AG04449 (cell line): ENCODE measurements at places on chromosomes 5 and 9.

DNA sequence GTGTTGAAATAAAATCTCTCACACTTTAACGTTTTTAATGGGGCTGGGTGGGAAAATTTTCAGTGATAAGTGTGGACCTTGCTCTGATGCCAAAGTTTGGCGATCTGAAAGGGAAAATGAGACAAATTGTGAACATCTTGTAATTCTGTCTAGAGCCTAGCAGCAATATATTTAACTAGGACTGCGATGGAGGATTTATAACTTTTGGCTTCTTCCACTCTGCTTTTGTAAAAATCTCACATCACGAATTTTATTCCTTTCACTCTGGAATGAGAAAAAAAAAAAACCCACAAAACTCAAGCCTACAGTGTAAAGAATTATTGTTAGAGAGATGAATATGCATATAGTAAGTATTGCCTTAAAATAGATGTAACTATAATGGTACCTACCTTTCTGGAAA is 19.9 kb downstream of the CCNH start:
- DNase-seq: no peak

DNA sequence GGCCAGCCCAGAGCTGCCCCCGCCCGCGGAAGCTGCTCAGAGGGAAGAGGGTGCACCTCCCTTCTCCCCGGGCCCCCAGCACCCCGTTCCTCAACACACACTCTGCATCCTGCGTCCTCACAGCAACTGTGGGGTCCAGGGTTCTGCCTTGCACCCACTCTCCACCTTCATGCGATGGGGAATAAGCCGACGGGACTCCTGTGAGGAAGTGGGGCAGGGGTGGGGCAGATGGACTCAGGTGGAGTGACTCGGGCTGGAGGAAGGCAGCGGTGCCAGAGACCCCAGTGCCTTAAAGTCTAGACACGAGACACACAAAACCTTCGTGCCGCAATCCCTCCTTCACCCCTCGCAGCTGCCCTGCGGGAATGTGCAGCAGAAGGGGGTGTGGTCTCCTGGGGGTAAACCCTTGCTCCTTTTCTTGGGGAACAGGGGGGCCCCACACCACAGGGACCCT is 8.6 kb downstream of the BRD3 start:
- DNase-seq: no peak

DNA sequence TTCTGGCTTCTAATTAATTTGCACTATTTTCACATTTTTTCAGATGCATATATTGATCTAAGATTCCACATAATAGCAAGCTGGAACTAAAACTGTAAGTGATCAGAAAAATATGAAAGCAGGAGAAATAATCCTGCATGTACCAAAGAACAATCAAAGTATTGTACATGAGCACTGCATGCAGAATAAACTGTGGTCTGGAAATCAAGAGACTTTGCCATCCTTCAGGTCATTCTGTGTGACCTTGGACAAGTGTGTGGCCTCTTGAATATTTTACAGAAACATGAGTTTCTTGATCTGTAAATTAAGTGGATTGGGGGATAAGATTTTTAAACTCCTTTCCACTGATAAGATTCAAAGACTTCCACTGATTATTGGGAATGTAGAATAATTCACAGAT is 99.2 kb upstream of the GNAQ start:
- no peak for DNase-seq

GRCh38 chr5:116528519-116529234 is 45.9 kb downstream of the SEMA6A start:
- no peak for DNase-seq

DNA sequence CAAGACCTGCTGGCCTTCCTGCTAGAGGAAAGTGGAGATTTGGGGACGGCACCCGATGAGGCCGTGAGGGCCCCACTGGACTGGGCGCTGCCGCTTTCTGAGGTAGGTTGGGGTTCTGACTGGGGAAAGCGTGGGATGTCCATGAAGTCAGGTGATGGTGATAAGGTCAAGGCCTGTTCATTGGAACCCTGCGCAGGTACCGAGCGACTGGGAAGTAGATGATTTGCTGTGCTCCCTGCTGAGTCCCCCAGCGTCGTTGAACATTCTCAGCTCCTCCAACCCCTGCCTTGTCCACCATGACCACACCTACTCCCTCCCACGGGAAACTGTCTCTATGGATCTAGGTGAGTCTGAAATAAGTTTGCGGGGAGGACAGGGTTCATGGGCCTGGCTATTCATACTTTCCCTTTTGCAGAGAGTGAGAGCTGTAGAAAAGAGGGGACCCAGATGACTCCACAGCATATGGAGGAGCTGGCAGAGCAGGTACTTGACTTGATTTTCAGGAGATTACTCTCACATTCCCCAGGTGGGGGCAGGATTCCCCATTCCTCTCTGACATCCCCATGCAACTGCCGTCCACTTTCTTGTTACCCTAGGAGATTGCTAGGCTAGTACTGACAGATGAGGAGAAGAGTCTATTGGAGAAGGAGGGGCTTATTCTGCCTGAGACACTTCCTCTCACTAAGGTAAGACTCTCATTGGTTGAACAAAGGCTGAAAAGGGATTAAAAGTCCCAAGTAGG is 505 bp downstream of the CREB3 start:
- peak; percentile 45 for DNase-seq

- peak; percentile 98 for DNase-seq
Measured at GRCh38 chr5:78594610-78595457, 53.7 kb downstream of the LHFPL2 start.

DNA sequence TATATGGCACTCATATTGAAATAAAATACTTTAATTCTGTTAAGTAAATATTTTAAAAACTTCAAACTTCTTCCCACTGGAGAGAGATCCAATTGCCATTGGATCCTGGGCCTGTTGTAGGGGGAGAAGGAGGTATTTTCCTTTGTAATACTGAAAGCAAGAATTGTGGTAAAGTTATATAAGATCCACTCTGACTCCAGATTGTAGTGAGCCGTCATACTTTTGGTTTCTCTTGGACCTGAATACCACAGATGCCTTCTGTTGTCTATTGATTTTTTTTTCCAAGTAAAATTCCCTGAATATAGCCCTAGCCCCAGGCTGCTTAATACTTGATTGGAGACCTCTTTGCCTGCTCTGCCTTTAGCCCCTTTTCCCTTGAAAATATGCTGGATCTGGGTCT is 86.9 kb downstream of the ATG10 start:
- DNase-seq: peak; percentile 9

- DNase-seq: peak; percentile 61
Measured at GRCh38 chr5:171984748-171985419, 21.6 kb downstream of the FBXW11 start.

- DNase-seq: no peak
Measured at GRCh38 chr9:127522727-127523126, 71.4 kb downstream of the LRSAM1 start.

GRCh38 chr5:142222866-142223558 is 101.8 kb downstream of the SPRY4 start:
- DNase-seq: no peak

DNA sequence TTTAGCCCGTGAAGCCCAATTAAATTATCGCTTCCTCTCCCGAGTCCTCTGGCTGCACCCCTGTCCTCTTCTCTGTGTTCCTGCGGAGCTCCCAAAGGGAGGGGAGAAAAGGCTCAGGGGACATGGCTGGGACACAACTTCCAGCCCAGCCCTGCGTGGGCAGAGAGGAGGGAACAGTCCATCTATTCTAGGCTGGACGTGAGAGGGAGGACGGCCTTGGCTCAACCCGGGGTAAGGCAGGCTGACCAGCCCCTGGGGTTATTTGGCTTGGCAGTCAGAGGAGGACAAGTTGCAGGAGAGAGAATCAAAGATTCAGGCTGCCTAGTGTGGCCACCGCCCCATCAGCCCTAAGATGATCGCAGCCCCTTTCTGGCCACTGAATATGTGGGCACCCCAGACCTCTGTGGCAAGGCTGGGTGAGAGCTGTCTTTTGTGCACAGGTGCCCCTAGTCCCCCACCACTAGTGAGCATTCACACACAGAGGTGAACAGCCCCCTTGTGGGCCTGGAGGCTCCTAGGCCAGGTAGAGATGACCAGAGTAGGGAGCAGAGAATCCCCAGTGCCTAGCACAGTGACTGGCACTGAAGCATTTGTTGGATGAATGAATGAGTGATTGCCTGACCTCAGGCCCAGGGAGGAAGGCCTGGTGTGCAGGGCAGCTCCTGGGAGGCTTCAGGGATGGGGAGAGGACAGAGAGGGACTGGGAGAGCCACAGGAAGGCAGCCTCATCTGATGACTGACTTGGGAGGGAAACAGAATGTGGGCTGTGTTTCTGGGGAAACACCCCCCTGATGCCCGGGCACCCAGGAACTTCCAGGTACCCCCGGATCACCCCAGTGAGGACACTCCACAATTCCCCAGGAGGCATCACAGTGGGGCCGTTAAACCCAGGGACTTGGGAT is 133.9 kb downstream of the C9orf50 start:
- DNase-seq: no peak

GRCh38 chr5:139660923-139661814 is 13.0 kb downstream of the CXXC5 start:
- DNase-seq: no peak

GRCh38 chr5:103356350-103357091 is 98.0 kb downstream of the MACIR start:
- DNase-seq: no peak

DNA sequence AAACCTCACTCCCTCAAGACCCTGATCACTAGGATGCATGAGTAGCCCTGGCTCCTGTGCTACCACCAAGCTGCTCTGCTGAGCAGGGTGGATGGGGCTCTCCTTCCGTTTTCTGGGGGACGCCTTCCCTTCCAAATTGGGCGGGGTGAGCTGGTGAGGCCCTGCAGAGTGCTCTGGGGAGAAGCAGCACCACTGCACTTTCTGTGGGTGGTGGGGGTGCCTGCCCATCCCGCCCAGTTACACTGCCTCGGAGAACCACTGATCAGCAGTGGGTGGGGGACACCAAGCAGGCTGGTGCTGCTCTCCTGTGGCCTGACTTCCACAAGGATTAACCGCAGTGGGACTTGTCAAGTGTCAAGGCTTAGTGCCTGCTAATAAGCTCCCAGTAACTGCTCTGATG is 19.0 kb downstream of the GFPT2 start:
- no peak for DNase-seq

- no peak for DNase-seq
Measured at GRCh38 chr9:114154600-114155102, 686 bp upstream of the COL27A1 start.

- DNase-seq: no peak
Measured at GRCh38 chr5:126066836-126067235, 356.4 kb upstream of the GRAMD2B start.

- DNase-seq: no peak
Measured at GRCh38 chr5:14036514-14036913, 92.0 kb upstream of the DNAH5 start.

GRCh38 chr5:127967983-127968592 is 115.5 kb upstream of the SLC12A2 start:
- DNase-seq: no peak

DNA sequence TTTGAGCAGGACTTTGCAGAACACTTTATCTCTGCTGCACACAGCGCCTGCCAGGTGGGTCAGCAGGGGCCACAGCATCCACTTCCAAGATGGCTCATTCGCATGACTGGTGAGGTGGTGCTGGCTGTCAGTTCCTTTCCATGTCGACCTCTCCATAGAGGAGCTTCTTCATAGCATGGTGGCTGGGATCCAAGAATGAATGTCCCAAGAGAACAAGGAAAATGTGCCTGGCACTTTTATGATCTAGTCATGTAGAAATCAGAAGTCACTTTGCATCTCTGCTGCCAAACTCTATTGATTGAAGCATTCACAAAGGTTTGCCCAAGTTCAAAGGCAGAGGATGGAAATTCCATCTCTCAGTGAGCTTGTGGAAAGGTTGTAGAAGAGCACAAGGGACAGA is 85.0 kb downstream of the GALNT10 start:
- no peak for DNase-seq

DNA sequence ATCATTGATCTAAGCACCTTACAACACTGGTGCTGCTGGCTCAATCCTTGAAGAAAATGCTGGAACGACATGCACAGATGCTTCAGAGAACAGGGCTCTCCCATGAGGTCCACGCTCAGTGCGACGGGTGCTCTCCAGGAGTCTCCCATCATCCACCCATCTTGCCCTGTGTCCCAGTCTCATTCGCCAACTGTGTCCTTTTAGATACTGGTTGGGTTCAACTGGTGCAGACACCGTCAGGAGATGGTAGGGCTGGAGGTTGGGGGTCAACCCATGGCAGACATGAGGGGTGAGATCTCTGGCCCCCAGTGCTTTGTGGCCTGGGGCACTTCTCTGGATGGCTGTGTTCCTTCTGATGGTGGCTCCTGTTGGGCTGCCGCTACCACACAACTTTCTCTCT is 1.6 kb upstream of the OBP2B start:
- no peak for DNase-seq

- DNase-seq: no peak
Measured at GRCh38 chr9:115109486-115109885, 8.5 kb downstream of the TNC start.

DNA sequence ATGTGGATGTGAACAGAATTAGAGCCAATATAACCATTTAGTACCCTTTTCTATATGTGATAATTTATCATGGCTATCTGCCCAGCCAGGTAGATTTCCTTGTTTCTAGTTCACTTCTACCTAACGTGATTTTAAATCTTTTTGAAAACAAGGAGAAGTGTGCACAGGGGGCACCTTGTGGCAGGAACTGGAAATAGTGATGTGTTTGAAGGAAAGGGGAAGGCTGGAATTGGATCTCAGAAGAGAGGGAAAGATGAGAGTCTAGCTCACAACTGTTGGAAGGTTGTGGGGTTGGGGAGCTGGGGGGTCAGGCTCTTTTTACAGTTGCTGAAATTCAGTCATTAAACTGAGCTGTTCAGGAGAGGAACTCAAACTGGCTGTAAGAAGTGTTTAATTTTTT is 219.5 kb downstream of the KCTD16 start:
- no peak for DNase-seq

- no peak for DNase-seq
Measured at GRCh38 chr9:106637486-106637885, 225.5 kb upstream of the ZNF462 start.

- no peak for DNase-seq
Measured at GRCh38 chr9:126057121-126057825, 269.4 kb upstream of the MVB12B start.

- no peak for DNase-seq
Measured at GRCh38 chr9:133322701-133323100, 13.3 kb downstream of the SURF6 start.

GRCh38 chr9:121881920-121882500 is 211.1 kb downstream of the TTLL11 start:
- no peak for DNase-seq

DNA sequence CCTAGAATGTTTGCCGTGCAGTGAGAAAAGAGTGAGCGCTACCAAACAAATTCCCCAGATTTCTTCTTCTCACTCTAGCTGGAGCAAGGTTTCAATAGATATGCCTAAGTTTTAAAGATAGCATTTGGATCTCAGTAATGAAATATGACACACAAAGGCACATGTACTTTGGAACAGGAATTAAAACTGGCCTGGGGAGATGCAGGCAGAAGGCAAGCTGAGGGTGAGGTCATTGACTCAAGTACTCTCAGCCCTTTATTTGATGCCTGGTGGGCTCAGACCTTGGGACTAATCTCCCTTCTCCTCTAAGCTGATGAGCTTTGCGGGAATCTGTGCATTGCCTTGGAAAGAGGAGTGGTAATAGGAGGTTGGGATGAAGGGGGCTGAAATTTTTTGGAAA is 323.3 kb upstream of the SLC30A5 start:
- no peak for DNase-seq

- no peak for DNase-seq
Measured at GRCh38 chr9:101387871-101388506, 3.2 kb upstream of the BAAT start.
